ENCODE measurements at places on chromosomes 4 and X.

DNA sequence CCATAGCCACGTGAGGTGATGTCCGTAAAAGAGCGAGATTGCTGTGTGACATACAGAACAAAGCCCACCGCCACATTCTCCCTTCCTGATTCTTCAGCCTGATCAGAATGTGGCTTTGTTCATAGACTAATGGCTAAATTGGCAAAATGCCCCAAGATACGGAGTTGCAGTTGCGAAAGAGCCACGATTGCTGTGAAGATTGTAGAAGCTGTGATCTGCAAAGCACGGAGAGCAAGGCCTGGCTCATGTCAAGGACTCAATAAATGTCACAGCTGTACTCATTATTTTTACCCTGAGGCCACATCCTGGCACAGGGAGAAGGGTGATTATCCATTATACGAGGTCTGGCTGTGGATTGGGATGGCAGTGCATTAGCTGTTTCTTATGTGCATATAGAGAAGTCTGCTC is 34.2 kb downstream of the ARSD start:
- DNase-seq: no peak

GRCh38 chrX:1072637-1073377 is 139.6 kb downstream of the CRLF2 start:
- no peak for DNase-seq

DNA sequence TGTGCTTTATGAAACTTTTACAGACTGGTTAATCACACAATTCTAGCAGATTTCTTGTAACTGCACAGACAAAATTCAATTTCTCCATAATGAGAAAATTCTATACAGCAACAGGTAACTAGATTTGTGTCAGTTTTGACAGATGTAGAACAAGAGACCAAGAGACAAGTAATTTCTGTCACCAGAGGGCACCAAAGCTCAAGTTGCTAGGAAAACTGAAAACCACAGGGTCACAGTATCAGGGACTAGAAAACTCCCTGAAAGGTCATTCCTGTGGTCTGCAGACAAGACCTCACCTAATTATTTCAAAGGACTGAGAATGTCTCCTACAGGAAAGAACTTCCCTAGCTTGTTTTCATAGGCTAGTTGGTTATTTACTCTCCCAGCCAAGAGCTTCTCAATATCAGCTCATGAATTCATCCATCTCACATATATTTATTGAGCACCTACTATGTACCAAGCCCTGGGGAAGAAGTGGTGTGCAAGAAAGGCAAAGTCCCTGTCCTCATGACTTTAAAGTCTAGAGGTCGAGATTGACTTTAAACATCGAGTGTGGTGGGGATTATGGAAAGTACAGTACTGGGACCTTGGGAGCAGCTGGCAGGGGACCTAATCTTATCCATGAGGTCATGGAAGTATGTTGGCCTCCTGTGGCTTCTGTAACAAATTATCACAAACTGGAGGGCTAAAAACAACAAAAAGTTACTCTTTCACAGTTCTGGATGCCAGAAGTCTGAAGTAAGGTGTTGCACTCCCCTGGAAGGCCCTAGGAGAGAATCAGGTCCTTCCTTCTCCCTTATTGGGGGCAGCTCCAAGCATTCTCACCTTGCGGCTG is 47.8 kb upstream of the SETD7 start:
- peak; percentile 53 for DNase-seq

DNA sequence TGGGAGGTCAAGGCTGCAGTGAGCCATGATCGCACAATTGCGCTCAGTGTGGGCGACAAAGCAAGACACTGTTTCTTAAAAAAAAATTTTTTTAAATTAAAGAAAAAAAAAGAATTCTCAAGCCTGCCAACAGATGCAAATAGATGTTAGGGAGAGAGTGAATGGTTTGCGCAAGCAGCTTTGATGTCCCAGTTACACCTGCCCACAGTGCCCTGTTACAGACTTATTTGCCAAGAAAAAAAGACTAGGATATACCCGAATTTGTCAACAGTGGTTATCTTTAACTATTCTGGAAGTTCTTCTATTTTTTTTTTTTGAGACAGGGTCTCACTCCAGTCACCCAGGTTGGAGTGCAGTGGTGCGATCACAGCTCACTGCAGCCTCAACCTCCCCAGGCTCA is 44.3 kb upstream of the UGDH start:
- DNase-seq: no peak

- no peak for DNase-seq
Observed at GRCh38 chr4:16169490-16169889, 56.8 kb downstream of the TAPT1 start.

DNA sequence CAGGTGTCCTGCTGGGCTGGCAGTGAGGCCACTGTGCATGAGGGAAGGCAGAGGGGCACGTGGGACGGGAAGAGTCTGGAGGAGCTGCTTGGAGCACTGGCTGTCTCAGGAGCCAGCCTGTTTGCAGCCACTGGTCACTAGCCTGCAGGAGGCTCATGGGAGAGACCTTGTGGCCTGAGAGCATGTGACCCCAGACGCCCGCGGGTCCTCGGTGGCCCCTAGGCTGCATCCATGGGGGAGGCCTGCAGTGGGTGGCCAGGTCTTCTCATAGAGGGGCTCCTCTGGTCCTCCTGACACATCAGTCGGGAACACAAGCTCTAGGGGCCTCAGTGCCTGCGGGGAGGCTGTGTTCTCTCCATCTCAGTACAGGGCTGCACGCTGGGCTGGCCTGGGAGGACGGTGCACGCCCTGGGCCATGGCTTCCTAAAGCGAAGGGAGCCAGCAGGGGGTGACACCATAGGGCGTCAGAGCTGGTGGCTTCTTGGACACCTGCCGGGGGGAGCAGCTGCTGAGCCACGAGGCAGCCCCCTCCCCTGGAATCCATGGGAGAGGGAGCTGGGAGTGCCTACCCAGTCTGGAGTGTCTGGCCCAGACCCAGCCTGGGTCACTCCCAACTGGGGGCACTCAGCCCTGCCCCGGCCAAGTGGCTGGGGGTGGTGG is 12.3 kb downstream of the NAT8L start:
- DNase-seq: no peak

DNA sequence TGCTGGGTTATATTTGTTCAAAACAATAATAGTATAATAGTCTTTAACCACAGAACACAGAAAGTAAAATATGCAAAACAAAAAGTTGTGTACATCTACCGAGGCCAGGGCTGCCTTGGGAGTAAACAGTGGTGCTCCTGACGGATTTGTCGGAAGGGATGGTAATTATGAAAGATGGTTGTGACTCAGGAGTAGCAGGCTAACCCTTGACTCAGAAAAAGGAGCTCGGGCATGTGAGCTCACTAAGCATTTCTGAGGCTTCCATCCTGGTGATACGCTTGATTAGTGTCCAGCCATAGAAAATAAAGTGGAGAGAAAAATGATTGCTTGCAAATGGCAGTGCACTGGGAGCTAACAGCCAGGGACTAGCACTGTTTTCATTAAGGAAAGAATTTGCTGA is 53.2 kb upstream of the SPANXB1 start:
- DNase-seq: no peak

DNA sequence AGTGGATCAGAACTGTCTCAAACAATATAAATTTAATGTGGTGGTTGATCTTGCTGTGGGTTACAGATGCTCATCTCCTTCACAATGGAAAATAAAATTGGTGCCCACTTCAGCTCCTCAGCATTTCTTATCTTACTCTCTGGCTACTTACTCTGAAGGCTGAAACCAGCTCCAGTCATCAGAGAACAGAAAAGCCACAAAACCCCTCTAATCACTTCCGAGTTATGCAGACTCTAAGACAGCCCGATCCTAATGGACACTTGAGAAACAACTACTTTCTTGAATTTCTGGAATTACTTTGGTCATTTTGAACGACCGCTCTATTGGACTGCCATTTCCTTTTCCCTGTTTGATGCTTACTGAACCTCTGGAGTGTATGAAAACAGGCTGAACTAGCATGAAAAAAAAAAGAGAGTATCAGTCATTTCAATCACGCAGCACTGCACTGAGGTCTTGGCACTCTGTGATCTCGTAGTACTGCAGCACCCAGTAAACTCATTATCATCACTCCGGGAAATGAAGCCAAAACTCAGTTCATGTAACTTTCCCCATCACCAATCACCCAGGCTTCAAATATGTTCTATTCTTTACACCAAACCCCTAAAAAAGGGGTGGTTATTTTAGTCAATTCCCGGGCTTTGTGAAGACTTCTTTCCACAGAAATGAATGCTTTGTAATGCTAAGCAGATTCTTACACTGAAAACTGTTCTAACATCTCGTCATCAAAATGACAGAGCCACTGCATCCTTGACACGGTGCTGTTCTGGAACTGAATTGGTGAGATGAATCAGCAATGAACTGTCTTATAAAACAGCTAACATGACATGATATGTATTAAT is 54.5 kb downstream of the TSPAN5 start:
- DNase-seq: no peak

GRCh38 chr4:2933566-2934076 is 29.6 kb downstream of the NOP14 start:
- DNase-seq: no peak

DNA sequence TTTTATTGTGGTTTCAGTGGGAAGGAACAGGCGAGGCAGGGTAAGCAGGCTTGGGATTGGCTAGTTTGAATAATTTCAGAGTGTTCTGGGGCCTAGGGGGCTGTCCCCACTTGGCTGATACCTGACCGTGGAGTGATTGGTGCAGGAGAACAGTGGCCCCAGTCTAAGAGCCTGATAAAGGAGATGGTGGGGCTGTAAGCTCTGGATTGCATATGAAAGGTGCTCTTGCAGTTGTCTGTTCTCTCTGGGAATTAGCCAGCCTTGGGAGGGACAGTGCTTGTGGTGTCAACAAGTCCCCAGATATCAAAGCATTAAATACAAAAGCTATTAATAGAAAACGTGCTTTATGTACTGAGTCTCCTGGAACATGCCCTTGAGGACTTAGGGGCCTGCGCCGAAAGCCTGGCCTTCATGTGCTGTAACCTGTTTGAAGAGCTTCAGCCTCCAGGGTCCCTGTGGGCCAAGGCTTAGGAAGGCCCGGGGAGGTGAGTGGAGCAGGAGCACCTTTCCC is 30.4 kb upstream of the CLTRN start:
- no peak for DNase-seq

GRCh38 chr4:53421791-53422190 is 44.4 kb downstream of the FIP1L1 start:
- no peak for DNase-seq

DNA sequence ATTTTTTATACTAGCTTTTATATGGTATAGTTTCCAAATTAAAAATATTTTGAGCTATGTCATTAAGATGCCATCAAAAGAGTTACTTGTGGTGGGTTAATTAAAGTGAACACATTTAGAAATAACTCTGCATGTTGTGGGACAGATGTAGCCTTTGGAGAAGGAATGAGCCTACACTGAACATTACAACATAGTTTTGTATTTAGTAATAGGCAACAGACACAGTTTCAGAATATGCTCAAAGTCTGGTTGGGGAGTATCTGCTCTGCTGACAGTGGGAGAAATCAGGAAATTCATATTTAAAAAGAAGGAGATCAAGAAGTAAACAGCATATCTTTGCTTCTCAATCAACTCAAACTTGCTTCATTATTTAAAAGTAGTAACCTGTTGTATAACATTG is 23.7 kb downstream of the EMCN start:
- DNase-seq: no peak

GRCh38 chr4:38980903-38981676 is 51.1 kb downstream of the TMEM156 start:
- no peak for DNase-seq

DNA sequence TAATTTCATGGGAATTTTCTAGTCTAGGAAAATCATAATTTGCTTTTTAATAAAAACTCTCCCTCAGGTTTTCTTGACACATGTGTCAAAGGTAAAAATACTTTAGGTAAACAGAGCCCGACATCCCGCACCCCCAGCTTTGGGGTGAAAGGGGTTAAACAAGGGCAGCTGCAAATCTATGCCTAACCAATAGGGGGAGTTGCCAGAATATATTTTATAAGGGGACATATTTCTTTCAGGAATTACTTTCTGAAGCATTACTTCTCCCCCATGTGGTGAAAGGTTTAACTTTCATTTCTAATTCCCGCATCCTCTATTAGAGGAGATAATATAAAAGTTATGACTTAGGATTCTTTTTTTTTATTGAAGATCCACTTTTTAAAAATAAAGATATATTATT is 53.9 kb upstream of the HEPH start:
- peak; percentile 43 for DNase-seq

DNA sequence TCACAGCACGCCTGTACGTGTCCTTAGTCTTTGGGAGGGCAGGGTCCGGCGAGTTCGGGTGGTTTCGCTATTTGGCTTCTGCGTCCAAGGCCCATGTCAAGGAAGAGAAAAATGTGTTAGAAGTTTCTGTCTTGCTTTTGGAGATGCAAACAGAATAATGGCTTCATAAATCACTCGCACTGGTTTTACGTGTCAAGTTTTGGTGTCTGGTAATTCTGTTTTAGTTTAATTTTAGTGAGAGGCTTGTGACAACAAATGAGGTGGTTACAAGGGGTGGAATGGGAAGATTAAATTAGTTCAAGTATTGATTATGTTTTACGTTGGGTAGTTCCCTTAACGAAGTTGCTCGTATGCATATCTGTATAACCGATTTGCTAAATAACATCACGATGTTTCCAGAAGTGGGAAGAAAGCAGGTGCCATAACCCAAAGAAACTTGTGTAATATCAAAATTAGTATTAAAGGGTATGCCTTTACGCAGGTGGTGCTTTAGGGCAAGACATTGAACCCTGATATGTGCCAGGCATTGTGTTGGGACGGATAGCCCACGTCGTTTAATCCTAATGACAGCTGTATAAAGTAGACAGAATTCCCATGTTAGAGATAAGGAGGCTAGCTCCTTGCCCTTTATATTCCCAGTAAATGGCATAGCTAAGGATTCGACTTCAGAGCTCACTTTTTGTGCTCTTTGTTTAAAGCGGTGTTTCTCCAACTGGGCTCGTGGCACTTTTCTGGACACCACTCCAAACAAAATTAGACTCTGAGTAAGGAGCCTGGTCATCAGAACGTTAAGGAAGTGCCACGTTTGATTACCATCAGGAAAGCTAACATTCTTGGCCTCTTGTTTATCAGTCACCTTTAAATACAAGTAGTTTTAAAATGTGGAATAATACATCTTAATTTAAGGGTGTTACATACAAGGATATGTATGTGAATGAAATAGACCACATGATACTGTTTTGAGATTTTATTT is 843 bp downstream of the RPL34 start:
- DNase-seq: no peak

DNA sequence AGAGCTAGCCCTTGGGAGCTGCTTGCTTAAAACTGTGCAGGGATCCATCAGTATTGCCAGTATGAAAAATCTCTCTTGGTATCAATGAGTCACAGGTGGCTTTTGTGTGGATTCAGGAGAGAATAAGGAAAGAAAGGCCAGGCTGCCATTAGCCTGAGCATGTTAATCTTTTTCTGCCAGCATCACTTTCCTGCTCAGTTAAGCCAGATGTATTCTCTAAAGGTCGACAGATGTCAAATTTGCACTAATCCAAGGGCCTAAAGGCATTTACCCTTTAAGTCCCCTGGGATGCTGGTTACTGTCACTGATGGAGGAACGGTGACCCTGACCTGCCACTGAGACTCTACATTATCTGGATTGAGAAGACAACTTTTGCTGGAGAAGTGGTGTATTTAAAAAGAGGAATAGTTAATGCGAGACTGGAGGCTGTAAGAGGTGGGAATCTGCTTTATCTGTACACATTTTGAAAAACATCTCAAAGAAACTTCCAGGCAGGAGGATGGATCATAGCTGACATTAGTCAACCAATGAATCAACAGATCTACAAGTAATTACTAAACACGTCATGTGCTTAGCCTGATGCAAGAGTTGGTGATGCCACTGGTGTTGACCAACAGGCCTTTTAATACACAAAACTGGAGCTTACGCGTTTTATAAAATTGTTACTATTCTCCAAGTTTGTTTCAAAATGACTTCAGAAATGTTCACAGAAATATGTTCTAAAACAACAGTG is 241.4 kb upstream of the ANXA3 start:
- no peak for DNase-seq

Measured in CD4-positive, alpha-beta T cell treated with Interleukin-10 for 1 hour (primary cell).